ENCODE measurements at places on chromosomes 2 and 18.

DNA sequence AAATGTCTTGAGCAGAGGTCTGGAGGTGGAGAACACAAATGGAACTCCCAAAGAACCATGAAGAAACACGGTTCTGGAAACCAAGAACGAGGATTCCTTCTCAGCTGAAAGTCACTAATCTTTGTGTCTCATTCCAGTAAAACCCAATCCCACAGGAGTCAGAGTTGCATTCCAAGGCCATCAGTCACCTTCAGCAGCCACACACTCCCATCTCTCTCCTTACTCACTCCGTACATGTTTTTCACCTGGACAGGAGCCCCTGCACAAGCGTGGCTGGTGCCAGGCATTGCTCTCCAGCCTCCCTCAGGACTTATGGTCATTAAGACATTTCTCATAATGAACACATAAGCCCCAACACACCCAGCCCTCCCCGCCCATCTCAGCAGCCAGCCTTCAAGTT is 175.4 kb upstream of the SIX2 start:
- no peak for DNase-seq

DNA sequence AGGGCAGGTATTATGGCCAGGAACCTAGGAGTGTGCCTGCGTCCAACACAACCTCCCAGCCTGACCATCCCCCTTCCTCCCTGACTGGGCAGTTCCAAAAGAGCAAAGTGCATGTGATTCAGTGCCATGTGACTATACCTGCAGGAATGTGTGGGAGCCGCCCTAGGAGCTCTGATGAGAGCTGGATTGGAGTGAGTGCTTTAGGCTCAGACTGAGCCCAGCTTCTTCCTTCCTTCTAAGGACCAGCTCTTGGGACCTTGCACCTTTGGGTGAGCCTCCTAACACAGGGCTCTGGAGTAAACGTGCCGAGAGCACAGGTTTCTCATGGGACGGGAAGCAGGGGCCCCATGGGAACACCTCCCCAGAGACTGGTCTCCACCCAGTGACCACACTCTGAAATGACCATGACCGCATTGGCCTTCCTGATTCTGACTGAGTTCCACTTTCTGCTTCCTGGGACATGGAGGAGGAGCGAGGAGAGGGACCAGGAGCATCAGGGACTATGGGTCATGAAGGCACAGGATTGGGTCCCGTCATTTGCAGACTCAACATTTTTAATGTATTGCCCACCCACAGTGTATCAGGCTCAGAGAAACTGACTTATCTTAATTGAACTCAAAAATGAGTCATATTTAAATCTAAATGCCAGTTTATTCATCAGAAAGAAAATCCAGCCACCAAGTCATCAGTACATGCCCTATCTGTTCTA is 87.8 kb upstream of the BCL2L11 start:
- no peak for DNase-seq

DNA sequence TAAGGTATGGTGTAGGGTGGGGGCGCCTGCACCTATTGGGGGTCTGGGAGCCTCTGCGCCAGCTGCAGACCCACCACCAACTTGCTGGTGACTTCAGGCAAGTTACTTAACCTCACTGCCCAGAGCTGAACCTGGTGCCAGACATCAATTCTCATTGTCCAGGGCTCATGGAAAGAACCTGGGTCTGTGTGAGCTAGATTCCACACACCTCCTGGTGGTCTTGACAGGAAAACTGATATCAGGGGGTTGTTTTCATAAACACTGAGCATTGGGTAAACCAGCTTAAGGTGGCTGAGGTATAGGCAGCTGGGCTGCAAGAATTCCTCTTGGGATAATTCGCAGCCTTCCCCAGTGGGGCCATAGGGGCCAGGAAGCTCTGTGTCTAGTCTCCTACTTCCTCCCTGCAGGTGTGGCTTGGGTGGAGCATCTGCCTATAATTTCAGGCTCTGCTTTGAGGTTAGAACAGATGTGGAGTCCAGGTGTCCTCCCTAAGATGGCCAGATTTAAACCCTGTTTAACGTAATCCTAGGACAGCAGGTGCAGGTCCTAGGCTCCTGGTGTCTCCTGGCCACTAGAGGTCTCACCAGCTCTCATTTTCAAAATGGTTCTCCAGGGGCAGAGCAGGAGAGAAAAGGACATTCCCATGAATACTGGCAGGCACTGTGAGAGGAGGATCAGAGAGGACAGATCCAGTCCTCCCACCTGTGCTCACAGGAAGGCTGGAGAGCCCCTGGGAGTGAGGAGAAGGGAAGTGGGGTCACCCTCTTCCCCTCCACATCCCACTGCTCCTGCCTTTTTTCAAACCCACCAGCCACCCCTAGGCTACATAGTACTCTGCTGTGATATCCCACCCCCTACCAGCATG is 100.4 kb upstream of the SMAD2 start:
- no peak for DNase-seq

DNA sequence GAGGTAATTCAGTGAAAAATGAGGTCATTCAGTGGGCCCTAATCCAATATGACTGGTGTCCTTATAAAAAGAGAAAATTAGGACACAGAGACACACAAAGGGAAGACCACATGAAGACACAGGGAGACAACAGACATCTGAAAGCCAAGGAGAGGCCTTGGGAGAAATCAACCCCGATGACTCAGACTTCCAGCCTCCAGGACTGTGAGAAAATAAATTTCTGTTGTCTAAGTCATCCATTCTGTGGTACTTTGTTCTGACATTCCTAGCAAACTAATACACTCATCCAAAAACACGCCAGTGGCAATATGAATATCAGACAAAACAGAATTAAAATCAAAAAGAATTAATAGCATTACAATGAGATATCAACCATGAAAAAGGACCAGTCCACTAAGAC is 303.7 kb downstream of the SS18 start:
- DNase-seq, result no peak

GRCh38 chr2:39620067-39620466 is 45.6 kb upstream of the TMEM178A start:
- peak; percentile 15 for DNase-seq

DNA sequence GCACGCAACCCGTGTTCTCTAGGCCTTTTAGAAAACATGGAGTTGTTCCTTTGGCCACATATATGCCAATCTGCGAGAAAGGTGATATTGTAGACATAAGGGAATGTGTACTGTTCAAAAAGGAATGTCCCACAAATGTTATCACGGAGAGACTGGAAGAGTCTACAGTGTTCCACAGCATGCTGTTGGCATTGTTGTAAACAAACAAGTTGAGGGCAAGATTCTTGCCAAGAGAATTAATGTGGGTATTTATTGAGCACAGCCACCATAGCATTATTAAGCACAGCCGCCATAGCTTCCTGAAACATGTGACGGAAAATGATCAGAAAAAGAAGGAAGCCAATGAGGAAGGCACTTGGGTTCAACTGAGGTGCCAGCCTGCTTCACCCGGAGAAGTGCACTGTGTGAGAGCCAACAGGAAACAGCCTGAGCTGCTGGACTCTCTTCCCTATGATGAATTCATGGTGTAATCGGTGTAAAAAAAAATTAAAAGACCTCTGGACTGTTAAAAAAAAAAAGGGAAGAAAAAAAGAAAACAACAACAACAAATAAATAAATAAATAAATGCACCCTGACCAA is 29.0 kb upstream of the REL start:
- DNase-seq, result no peak

GRCh38 chr2:236054125-236054524 is 114.1 kb downstream of the GBX2 start:
- no peak for DNase-seq

DNA sequence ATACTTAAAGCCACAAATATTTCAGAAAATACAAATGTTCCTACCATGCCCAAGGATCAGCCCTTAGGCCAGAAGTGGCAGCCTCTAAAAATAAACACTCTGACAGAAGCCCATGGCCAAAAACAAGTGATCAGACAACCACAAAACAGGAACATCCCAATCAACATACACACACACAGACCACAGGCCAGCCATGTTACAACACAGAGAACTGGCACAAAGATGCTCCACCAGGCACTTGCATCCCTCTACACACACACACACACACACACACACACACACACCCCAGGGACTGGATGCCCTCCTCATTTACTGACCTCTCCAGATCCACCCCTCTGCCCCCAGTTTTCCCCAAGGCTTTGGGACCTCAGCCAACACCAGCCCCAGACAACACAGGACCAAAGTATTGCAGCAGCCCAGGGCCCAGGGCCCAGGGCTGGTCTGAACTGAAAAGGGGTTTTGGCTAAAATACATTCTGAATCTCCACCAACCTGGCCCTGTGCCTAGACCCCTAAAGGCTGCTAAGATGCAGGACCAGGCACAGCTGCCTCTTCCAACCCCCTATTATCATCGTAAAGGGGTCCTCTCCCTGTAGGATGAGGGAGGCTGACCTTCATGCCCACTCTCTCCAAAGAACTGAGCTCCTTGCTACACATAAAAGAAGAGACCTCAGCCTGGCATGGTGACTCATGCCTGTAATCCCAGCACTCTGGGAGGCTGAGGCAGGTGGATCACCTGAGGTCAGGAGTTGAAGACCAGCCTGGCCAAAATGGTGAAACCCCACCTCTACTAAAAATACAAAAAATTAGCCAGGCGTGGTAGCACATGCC is 151.4 kb downstream of the TNS1 start:
- DNase-seq, result no peak

GRCh38 chr2:217979151-217979811 is 23.5 kb downstream of the TNS1 start:
- DNase-seq, result no peak

GRCh38 chr18:77866351-77866750 is 616.7 kb downstream of the GALR1 start:
- DNase-seq, result no peak

DNA sequence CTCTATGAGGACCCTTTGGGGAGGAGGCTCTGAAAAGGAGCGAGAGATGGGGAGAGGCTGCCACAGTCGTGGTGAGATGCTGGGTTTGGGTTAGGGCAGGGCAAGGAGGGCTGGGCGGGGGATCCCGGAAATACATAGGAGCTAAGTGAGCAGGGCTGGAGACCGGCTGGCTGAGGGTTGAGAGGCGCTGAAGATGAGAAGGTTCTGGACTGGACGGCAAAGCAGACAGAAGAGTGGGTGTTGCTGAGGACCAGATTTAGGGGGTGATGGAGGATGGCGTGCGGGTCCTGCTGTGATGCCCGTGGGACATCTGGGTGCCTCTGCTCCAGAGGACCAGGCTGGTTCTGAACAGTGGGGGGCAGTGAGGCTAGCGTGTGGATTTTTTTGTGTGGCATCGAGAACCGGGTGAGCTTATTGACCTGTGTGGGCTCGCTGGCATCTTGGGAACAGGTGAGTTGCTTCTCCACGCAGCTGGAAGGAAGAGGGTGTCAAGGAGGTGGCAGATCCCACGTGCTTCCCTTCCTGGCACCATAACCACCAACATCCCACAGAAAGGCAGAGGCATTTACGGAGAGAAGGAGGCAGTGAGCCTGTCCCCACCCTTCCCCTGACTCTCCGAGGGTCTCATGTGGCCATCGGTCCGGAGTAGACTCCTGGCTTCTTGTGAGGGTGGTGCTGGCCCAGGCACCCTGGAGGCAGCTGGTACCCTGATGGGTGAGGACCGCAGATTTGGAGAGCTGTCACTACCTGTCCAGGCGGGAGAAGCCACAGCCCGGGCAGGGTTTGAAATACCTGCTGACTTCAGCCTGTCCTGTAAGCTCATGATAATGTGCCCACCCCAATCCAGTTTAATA is 70.3 kb downstream of the ASB1 start:
- DNase-seq, result no peak

- no peak for DNase-seq
These were observed 72.5 kb downstream of the GPR39 start for GRCh38 chr2:132489150-132489549.

DNA sequence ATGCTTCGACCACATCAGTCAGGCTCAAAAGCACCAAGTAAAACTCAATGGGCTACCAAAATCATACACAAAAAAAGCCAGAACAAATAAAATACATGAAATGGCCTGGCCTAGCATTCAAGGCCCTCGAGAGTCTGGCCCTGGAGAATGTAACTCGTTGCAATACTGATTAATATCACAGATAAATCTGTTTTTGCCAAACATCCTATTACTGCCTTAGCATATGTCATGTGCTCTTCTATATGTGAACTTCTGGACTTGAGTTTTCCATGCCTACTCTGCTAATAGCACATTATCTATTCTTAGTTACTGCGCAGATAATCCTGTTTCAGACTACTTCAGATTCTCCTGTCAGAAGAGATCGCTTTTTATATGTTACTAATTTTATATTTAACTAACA is 250.7 kb upstream of the SMAD7 start:
- DNase-seq, result no peak

DNA sequence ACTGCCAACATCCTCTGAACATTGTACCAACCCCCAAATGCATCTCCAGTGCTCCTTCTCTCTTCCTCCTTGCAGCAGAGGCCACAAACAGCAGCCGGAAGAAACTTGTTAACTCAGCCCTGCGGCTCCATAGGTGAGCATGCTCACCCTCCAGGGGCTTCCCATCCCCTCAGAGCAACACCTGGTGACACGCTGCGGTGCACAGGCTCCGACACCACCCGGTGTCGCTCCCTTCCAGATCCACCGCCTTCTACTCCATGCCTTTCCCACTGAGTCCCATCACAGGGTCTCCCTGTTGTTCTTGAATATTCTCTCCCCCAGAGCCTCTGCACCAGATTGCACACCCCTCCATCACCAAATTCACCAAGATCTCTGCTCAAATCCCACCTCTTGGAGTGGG is 171.5 kb upstream of the FHL2 start:
- no peak for DNase-seq

DNA sequence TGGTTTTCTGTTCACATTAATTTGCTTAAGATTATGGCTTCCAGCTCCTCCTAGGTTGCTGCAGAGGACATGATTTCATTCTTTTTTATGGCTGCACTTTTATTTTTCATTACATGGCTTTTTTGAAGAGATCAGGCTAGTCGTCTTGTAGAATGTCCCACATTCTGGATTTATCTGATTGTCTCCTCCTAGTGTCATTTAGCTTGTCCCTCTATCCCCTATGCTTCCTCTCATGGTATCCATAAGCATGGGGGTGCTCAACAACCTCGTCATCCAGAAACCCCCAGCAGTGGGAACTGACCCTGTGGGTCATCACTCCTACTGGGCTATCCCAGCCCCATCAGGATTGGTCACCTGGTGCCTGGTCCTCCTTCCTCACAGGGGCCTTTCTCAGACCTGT is 49.6 kb downstream of the SERTAD2 start:
- no peak for DNase-seq

- DNase-seq, result no peak
These were observed 493.0 kb upstream of the ACVR2A start for GRCh38 chr2:147351784-147352183.

DNA sequence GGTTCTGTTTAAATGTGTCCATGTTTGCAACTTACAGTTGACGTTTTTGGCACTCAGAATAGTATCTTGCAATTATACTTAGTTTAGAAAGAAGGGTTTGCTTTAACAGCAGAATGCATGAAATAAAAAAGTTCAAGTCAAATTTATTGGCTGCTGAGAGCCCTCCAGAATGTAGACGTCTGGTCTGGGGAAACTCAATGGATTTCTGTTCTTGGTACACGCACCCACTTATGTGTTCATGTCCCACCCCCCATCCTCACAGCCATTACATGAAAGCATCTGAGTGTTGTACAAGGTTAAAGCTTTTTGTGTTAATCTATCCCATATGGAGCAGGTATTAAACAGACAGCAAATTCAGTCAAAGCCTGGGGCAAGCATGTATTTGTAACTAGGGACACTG is 219.5 kb downstream of the SOX11 start:
- DNase-seq, result no peak

GRCh38 chr2:60439219-60439974 is 114.1 kb downstream of the BCL11A start:
- DNase-seq, result no peak

- DNase-seq, result no peak
These were observed 83.6 kb upstream of the LCLAT1 start for GRCh38 chr2:30363406-30363805.

GRCh38 chr18:75076286-75076685 is 132.7 kb downstream of the PTGR3 start:
- no peak for DNase-seq

- no peak for DNase-seq
These were observed 129.8 kb upstream of the TANK start for GRCh38 chr2:161030260-161031063.
